NCI-H187 (cell line): ENCODE measurements at places on chromosomes 7 and 10.

- DNase-seq, result no peak
Observed at GRCh38 chr10:60203993-60204618, 185.6 kb downstream of the ANK3 start.

GRCh38 chr10:614790-615582 lies 74.5 kb downstream of the DIP2C start:
- no peak for DNase-seq

- DNase-seq, result no peak
Observed at GRCh38 chr7:95558864-95559263, 37.5 kb downstream of the PDK4 start.

- no peak for DNase-seq
Observed at GRCh38 chr10:59582058-59582457, 127.6 kb downstream of the SLC16A9 start.

DNA sequence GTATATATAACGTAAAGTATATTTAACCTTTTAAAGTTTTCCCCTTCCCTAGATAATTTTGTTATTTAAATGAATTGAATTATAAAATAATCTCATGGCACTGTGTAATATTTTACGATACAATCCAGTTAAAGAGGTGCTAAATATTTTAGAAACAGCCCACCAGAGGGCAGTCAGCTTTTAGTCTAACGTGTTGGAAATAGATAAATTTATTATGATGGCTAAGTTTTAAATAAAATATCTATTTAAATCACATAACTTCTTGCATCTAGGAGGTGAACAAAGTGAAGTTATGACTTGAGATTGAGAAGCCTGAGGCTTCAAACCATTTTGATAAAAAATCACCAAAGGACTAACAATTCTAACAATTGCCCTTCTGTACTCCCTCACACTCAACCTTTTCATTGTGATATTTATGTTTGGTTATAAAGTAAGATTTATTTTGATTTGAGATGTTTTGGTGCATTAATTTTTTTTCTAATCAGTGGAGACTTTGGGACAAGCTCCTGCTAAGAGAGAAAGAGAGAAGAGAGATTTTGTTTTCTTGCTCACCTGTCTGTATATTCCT lies 171.5 kb upstream of the SP4 start:
- DNase-seq, result no peak

DNA sequence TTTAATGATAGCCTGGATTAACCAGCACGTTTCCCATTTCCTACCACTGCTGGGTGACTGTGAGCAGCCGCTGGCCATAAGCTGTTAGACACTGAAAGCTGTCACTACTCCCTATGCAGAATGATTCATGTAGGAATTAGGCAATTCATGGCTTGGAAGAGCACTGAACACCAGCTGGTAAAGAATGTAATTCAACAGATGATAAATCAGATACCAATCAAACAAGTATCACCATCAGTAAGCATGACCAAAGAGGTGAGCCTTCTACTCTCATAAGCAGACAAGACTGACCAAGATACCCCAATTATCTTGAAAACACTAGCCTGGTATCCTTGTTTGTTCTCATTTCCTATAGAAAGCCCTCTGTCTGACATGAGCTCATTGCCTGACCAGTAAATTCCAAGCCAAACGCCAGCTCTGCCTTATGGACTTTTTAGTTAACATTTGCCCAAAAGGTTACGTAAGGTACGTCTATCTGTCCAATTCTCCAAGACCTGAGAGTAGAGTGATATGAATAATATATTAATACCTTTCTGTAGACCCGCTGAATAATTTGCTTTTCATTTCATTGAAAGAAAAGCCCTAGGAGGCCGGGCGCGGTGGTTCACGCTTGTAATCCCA lies 127.7 kb downstream of the ELMO1 start:
- DNase-seq, result no peak
